Cortex of kidney (tissue), 1 donor: ENCODE measurements at places on chromosomes 3 and 15.
A peak's percentile ranks its signal among the peaks of the same experiment; 100 is the strongest.

DNA sequence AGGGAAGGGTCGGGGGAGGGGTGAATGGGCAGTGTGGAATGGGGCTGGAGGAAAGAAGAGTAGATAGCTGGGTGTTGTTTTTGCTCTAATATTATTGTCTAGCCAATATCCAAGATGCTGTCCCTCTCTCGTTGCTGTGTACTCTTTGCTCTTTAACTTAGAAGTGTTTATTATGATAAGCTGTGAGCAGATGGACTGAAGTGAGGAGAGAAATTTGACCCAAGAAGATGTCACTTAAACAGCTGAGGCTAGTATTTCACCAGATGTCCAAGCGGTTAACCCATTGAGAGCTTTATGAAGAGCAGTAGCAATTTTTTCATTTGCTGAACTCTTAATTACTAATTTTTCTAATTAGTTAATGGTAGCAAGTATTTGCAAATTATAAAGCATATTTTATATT, 212.2 kb upstream of the TP63 start:
- no peak for DNase-seq

- DNase-seq, result no peak
Measured at GRCh38 chr3:63976161-63976871, 47.0 kb downstream of the PSMD6 start.

- DNase-seq, result no peak
Measured at GRCh38 chr15:44790215-44790614, 53.9 kb downstream of the TRIM69 start.

GRCh38 chr3:168116279-168116678, 20.6 kb upstream of the GOLIM4 start:
- no peak for DNase-seq

DNA sequence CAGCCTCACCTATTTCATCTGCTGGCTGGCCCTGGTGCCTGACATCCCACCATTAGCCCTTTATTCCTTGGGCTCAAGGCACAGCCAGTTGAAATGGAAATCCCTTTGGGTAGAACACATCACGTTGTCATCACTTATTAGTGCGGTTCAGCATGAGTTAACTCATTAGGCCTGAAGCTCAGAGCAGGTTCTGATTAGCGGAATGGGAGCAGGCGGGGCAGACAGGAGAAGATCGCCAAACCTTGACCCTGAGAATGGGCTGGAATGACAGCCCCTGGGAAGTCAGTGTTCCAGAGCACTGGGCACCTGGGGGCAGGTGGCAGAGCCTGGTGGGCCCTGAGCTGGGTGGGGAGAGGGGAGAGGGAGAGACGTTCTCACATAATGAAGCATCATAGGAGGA, 5.8 kb downstream of the ITGA11 start:
- no peak for DNase-seq

- DNase-seq, result no peak
Measured at GRCh38 chr3:43768381-43768973, 77.7 kb downstream of the ABHD5 start.

DNA sequence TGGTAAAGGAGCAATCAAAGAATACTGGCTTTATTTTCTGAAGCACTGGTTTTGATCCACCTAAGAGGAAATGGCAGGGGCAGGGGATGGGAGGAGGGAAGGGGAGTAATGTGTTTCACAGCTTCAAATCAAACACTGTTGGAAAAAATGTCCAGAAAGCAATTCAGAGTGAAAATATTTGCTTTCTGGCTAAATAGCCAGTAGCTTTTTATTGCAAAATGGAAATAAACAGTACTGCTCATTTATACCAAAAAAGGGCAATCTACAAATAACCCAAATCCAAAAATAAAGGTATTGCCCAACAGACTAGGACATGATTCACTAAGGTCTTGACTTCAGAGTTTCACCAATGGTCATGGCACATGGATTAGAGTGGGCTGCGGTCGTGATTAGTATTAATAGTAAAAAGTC, 279.3 kb upstream of the THBS1 start:
- no peak for DNase-seq

DNA sequence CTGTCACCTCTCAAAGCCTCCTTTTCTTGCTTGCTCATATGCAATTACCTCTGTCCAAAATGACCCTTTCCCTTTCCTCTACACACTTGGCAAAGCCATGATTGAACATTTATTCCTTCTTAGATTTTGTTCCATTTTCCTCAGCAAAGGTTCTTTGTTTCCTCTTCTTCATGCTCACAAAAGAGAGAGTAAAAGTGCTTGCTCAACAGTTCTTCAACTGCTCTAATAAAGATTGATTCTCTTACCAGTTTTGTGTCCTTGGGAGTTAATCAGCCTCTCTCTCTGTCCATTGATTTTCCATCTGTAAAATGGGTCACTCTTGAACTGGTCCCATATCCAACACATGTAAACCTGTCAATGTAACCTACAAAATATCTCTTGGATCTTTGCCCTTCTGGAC, 186.4 kb downstream of the WNT5A start:
- DNase-seq, result no peak

- no peak for DNase-seq
Measured at GRCh38 chr3:16512435-16513140, 911 bp downstream of the RFTN1 start.

DNA sequence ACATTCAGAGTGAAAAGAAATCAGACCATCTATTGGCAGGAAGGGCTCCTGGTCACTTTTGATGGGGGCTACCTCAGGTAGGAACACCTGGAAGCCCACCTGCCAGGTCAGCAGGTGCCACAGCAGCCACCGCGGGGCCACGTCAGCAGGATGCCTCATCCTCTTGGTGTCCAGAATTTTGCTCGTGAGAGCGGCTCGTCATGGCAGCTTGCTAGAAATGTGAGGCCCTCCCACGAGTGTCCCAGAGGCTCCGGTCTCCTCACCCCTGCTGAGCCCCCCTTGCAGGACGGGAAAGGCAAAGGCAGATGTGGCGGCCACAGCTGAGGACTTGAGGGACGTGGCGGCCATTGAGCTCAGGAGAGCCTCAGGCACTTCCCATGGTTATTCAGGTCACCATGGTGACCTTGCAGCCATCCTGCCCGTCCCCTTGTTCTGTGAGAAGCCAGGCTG, 129.4 kb downstream of the LRRK1 start:
- DNase-seq, result no peak

DNA sequence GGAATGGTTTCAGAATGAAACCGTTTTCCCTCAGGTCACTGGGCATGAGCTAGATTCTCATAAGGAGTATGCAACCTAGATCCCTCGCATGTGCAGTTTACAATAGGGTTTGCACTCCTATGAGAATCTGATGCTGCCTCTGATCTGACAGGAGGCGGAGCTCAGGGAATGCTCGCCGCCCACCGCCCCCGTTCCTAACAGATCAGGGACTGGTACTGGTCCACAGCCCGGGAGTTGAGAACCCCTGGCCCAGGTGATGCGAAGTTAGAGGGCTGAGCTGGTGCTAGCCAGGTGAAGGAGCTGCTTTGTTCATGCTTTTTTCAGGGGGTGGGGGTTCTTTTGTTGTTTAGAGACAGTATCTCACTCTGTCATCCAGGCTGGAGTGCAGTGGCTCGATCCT, 15.5 kb upstream of the PLXNA1 start:
- no peak for DNase-seq

DNA sequence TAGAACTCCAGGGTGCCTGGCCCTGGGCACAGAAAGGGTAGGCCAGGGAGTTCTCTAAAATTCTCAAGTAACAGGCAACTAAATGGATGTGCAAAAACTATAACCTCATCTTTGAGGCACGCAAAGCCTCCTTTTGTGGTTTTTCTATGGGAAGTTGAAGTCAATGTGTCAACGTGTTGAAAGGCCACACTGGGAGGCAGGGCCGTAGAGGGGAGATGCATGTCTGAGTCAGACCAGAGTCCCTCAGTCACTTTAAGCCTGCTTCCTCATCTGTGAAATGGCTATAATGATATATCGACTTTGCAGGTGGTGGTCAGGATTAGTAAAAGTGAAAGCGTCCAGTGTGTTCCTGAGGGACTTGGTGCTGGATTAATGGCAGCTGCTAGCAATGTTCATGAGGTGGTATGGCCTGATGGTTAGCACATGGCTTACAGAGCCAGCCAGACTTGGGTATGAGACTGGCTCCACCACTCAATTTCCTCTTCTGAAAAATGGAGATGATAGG, 17.0 kb downstream of the TGM5 start:
- DNase-seq, result no peak

- DNase-seq, result no peak
Measured at GRCh38 chr3:156674911-156675829, 780 bp downstream of the TIPARP start.

DNA sequence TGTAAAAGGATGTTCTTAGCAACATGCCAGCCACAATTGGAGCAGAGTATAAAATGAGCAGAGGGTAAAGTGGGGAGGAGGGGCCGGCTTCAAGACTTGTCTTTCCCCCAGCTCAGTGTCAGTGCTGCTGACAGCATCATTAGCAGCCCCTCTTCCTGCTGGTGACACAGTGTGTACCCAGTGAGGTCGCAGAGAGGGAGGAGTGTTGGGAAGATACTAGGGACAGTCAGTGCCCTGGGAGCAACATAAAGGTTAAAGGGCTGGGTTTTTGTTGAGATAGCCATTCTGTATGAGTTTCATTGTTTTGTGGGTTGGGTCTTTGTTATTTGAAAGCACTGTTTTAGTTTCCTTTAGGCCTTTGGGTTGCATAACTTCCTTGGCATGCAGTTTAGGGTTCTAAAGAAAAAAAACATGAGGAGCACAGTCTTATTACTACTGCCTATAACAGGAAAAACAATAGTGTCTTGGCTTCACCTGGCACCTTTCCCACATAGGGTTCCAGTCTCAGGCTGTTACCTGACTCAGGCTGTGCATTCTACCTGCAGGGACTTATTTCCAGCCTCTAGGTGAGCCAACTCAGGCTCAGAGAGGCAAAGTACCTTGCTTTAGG, 94.1 kb upstream of the SKOR1 start:
- DNase-seq, result no peak

DNA sequence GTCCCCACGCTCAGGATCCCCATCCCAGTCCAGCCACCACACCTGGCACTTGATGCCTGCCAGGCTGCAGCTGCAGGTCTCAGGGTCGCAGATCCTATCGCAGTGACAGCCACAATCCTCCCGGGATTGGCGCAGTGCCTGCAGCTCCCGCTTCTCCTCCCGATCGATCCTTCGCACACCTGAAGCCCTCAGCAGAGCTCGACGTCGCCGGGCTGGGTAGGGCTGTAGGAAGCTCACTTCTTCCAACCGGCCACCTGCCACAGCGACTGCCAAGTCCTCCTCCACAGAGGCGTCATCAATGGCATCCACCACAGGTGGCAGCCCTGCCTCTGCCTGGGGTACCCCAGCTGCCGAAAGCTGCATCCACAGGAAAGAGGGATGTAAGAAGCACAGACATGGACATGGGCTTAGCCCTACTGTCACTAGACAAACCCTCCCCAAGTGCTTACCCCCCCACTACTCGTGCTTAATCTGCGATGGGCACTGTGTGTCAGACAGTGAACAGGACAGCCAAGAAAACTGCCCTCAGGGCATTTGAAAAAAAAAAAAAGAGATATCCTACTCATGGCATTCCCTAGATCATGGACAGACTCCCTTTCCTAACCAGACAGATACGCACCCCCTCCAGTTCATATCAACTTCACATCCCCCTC, 9.2 kb downstream of the CSRNP1 start:
- no peak for DNase-seq

DNA sequence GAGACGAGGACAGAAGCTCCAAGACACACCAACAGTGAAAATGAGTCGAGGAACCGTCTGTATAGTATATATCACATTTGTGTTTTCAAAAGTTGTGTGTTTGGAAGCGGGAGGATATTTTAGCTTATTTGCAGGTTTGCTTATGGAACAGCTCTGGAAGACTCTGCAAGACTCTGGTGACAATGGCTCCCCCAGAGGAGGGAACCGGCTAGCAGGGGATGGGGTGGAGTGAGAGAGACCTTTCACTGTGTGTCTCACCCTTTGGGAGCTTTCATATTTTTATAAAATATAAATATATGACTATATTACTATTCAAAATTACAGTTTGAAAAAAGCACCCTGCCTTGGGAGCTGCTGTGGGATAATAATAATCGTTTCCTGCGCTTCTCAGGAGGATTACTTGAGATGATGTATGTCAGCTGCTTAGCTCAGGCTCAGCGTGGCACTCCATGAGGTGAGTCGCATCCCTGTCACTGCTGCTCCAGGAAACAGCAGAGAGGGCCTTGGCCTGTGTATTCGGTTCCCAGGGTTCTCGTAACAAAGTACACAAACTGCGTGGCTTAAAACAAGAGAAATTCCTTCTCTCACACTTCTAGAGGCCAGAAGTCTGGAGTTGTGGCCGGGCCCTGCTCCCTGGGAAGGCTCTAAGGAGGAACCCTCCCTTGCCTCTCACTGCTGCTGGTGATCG, 183.9 kb downstream of the FAM43A start:
- no peak for DNase-seq

GRCh38 chr15:33671456-33671855, 296.8 kb upstream of the CHRM5 start:
- no peak for DNase-seq

DNA sequence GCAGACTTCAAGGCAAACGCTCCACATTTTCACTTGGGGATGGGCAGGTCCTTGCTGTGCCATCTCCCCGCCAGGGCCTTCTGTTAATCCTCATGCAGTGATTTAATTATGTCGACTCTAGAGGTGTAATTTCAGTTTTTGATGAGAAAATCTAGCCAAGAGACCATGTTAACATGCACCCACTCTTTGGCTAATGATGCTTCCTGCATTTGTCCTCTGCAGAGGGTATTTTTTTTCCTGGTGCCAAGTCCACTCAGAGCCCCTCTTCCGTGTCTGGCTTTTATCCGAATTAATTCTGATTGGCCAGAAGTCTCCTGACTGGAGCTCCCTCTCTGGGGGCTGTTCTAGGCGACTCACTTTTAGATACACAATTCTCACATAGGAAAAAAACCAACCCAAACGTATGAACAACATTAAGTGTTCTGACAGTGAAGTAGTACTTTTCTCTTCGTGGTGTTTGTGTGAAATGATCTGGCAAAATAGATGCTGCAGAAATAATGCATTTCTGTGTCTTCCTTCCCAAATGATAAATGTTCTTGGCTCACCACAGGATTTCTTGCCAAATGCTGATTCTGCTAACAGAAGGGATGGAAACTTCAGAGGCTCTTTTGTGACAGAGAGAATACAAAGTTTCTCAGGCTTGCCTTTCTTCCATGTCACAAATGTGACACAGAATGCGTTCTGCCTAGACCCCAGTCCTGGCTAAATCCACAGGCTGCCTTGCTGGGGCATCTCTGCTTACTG, 190.0 kb downstream of the CACNA2D3 start:
- no peak for DNase-seq

- DNase-seq, result no peak
Measured at GRCh38 chr3:102481050-102481449, 46.2 kb downstream of the ZPLD1 start.

DNA sequence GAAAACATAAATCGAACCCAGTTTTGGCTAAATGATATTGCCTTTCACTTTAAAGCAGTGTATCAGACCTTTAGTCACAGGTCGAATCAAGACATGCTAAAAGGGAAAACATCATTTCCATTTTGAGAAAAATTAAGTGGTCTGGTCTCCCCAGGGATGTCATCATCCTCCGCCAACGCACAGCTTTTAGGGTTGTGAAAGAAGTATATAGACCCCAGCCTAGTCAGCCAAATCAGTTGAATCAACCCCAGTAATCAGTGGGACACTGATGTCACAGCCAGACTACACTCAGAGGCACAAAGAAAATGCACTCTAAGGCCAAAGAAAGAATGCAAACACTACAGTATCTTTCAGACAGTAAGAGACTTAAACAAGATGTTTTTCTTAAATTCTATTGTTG, 187.4 kb downstream of the ZIC4 start:
- DNase-seq, result no peak

GRCh38 chr3:31981206-31982181, at the start of the genes OSBPL10 and ZNF860:
TSS of gene OSBPL10 (minus strand) at chr3:31981262. CDS start at chr3:31981179, 83 bp downstream.
TSS of gene ZNF860 (plus strand) at chr3:31981750. CDS start at chr3:31989080, 7,330 bp downstream.
- peak; percentile 36 for DNase-seq
